AG04449 (cell line): ENCODE measurements at places on chromosomes 1 and 21.

DNA sequence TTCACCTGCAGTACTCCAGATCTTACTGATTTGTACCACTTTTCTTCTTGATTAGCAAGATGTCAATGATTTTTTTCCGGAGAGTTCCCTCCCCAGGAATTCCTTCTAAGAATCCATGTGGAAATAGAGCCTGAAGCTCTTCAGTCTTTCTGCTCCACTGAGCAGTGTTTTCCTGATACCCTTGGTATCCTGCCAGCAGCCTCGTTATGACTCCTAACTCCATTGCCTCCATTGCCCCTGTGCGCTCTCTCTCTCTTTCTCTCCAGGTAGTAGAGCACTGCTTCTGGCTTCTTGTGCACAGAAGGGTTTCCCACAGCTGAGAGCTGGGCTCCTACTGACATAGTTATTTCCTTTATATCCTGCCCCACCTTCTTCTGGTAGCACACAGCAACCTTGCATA, 12.2 kb downstream of the UBE2U start:
- no peak for DNase-seq

DNA sequence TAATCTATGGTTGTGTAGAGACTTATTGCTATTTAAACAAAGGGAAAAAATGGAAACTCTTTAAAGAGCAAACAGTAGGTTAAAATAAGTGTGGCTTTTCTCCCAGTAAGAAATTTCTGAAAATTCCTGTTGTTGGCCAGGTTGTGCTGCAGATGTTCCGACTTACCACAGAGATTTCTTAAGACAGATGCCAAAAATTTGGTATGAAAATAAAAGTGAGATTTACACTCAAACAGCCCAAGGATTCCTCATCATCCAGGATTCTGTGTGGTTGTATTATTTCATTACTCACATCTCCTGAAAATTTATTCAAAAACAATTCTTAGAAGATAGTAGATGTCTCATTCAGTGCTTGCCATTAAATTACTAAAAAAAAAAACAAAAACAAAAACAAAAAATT, 296.7 kb upstream of the PTBP2 start:
- no peak for DNase-seq

DNA sequence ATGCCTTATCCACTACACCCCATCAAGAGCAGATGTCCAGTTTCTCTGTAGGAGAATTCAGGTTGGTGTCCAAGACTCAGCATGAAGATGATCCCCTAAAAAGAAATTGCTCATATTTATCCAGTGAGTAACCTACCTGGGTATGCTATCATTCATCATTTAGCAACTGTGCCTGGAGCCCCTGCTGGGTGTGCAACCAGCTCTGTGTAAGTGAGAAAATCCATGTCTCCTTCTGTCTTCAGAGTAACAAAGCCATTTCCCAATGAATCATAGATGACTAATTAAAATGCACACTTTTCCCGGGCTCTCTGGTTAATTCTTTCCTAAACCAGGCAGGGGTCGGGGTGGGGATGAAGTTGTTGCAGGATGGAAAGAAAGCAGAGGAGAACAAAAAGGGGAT, 35.8 kb downstream of the OLFML3 start:
- DNase-seq, result no peak

GRCh38 chr1:150973258-150973835, 1.3 kb downstream of the CERS2 start:
- no peak for DNase-seq

DNA sequence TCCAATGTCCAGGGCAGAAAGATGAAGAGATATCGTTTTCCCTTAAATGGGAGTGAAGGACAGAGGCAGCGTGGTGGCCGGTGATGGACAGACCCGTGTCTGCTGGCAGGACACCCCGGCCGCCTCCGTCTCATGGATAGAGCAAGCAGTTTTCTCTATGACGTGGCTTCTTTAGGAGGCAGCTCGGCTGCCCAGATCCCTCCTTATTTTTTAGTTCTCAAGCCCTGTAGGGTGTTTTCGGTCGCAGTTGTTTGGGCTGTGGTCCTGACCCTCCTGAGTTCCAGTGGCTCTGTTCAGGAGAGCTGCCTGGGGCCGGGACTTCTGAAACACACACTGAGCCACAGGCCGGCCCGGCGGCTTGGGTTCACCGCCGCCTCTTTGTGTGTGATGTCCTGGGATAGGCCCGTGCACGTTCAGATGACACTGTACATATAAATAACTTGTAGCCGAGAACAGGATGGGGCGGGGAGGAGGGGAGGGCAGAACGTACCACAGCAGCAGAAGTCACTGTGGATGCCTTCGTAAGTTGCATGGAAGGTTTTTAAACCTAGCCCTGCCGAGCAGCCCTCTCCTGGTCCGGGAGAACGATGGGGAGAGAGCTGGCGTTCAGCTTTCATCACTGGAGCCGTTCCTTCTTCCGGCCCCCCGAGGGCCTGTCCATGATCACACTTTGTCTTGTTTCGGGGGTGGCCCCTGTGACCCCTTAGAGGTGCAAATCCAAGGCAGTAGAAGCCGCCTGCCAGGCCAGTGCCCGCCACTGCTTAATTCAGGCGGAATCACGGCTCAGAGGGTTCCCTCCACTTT, 65.2 kb downstream of the SIK1 start:
- DNase-seq, result peak; percentile 63

DNA sequence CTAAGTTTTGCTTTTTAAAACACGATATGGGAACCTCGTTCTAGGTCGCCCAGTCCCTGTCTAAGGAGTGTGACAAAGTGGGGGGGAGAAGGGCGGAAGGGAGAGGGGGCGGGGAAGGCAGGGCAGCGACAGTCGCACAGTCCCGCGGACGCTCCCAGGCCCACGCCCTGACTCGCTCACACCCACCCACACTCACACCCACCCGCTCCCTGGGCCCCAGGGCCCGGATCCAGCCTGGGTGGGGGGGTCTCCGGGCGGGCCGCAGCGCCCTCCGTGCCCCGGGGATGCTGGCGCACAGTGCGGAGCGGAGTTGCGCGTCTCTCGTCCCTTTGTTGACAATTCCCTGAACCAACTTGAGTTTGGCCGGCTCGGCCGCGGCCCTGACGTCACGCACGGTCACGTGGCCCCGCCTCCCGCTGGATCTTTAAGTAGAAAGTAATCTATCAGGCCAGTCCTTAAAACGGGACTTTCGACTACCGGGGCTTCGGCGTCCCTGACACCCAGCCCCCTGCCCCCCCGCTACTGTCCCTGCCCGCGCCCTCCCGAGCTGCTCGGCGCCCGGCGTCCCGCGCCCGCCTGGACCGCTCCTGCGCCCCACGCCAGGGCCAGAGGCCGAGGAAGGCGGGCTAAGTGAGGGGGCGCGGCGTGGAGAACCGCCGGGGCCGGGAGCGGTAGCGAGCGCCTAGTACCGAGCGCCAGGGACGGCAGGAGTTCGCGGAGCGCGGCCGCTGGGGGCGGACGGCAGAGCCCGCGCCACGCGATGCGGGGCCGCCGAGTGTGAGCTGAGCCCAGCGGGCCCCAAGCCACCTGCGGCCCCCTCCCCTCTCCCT, at the start of gene FOXD3:
Gene FOXD3, plus strand, starts transcription at position 454 of the 830 bp plus-strand sequence. CDS start 492 bp downstream, outside the sequence.
- no peak for DNase-seq

GRCh38 chr21:46459356-46460112, 843 bp downstream of the DIP2A start:
- DNase-seq, result no peak

DNA sequence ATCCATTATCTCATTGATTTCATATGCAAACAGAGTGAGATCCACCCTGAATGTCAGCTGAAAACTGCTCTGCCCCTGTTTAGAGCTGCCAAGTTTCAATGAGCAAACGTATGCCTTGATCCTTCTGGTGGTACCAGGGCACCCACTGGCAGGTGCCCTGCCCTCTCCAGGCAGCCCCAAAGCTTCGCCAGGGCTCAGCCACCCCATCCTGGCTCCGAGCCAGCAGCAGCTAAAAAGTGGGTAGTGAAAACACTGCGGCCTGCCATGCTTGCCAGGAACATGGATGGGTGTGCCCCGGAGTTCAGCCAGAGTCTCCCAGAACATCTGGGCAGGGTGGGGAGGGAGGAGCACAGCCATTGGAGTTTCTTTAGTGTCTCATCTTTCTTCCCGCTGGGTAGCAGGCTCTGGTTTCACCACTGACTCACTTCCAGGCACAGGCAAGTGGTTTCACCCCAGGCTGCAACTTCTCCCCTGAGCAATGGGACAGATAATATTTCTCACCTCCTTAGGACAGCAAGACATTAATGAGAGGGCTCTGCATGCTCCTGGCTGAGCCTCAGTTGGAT, 8.1 kb upstream of the LMX1A start:
- no peak for DNase-seq

DNA sequence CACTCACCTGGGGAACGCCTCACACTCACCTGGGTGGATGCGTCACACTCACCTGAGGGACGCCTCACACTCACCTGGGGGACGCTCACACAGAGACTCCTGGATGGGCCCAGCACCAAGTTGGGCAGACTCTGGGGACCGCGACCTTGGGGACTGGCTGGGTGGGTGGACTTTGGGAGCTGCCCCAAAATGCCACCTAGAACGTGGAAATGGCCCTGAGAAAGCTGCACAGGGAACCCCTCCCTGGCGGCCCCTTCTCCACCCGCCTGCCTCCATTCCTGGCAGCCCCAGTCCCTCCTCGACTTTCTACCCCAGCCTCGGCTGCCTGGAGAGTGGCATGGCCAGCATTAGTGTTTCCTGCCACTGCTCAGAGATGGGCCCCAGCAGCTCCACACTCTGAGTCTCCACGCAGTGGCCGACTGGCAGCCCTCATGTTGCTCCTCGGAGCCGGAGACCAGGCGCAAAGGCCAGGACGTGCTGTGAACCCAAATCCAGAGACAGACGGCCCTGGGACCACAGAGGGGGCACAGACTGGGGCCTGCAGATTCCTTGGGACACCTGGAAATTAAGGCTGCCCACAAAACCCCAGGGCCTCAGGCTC, 46.5 kb upstream of the ACTRT2 start:
- no peak for DNase-seq

DNA sequence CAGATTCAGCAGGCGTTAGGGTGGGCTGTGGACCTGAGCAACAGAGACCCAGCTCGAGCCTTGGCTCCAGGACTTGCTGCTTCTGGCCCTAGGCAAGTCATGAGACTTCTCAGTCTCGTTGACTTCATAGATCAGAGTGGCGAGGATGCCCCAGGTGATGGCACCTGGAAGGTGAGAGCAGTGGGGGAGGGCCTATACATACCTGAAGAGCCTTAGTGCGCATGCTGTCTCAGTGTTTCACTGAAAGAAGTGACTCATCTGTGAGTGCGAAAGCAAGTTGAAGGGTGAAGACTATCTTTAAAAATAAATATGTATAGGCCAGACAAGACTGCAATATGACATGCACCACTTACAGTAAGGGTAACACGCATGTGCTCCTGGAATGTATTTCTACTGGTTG, 10.1 kb downstream of the PLEKHA6 start:
- no peak for DNase-seq

GRCh38 chr1:27795601-27796000, 22.6 kb downstream of the STX12 start:
- no peak for DNase-seq

GRCh38 chr1:115976062-115976920, at the start of gene SLC22A15:
Gene SLC22A15, plus strand, starts transcription at chr1:115976513. Its CDS starts 115 bp downstream, at chr1:115976628.
- no peak for DNase-seq

DNA sequence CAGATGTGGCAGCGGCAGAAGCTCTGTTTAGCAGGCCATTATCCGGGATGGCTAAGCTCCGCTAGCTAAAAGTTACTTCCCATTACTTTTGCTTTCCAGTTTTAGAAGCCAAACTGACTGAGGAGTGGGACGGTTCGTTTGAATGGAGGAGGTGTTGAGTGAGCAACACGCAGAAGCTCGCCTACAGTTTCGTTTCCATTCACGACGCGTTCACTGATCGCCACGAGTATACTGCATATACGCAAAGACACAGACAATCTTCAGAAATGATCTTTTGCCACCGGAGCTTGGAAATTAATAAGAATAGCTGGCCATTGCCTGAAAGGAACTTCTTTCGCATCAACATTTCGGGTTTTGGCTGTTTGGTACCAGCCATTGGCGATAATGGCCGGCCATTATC, 14.6 kb downstream of the SON start:
- no peak for DNase-seq

DNA sequence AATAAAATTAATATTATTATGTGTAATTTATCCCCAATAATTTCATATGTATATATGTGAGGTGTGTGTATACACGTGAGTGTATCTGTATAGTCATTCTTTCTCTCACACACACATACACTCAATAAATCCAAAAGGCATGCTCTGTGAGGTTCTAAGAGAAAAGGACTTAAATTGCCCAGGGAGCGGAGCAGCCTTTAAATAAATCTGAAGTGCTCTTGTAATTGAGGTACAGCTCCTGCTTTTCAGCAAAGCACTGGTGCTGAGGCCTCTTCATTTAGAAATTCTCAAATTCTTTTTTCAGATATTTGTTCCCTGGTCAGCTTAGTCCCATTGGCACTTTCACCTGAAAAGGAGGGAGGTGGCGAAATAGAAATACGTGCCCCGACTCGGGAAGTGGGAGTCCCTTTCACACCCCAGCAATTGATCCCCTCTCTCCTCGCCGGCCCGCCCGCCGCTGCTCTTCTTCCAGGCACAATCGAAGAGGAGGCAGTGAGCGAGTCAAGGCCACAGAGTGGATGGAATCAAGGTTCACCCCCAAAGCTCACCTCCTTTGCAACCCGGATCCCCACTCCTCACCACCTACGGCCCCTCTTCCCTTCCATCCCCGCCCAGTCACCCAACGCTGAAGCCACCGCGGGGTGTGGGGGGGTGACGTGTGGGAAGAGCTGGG, 944 bp downstream of the PLPPR5 start:
- no peak for DNase-seq

DNA sequence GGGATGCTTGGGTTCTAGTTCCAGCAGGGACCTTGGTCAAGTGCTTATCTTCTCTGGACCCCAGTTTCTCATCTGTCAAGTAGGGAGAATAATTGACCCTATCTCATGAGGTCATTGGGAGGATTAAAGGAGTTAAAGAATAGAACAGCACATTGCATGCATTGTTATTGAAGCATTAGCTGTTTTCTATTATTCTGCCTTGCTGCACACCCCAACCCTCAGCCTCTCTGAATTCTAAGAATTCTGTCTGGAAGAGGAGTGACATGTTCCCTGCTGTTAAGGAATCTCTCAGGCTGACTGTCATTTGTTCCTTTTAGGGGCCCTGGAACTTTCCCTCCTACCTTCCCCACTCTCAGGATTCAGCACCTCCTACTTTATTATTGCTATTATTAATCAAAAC, 73.9 kb downstream of the NENF start:
- no peak for DNase-seq

GRCh38 chr1:168755800-168756418, 26.9 kb upstream of the DPT start:
- no peak for DNase-seq

DNA sequence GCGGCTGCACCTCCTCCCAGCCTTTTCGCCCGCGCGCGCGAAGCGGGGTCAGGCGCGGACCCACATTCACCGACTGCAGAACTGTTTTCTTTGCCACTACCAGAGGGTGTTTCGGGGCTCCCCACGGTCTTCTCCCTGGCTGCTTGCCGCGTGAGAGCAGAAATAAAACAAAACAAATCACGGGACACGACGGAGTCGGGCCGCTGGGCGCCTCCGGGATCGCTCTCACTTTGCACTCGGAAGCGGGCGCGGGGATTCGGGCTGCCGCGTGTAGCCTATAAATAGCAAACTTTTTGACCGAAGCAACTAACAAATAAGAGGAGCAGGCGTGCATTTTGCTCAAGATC, 412.3 kb upstream of the ESRRG start:
- no peak for DNase-seq

GRCh38 chr1:75316230-75316629, 182.0 kb downstream of the LHX8 start:
- no peak for DNase-seq
